ENCODE measurements at places on chromosomes 3 and 15.

GRCh38 chr15:63492541-63493077 is 11.8 kb upstream of the USP3 start:
- no peak for DNase-seq

- DNase-seq: no peak
Measured at GRCh38 chr3:59979542-59979941, 929.7 kb upstream of the CFAP20DC start.

DNA sequence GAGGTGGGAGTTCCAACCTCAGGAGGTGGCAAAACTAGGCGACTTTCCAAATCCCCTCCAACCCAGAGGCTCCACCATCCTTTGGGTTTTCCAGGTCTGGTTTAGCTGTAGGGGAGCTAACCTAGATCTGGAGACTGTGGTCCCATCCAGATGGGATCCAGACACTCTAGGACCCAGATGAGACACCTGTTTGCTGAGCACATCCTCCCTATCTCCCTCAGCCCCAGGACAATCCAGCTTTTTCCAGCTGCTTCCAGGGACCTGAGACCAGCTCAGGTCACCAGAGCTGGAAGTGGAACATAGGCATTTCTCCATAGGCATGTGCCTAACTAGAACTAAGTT is 18.2 kb downstream of the CRTAP start:
- DNase-seq: no peak

DNA sequence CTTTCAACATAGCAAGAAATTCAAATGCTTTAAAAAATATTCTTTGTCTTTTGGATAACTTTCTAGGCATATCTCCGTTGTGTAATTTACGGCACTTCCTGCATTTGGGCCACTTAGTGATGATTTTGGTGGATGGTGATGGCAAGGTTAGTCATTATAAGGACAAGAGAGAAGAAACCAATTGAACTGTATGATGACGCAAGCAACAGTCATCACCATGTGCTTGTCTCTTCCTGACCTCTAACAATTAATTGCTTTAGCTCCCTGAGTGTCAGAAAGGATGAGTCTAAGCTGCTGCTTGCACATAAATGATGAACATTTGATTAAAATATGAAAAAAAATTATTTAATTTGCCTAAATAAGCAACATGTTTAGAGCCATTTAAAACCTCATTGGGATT is 11.3 kb upstream of the P2RY12 start:
- DNase-seq: no peak

DNA sequence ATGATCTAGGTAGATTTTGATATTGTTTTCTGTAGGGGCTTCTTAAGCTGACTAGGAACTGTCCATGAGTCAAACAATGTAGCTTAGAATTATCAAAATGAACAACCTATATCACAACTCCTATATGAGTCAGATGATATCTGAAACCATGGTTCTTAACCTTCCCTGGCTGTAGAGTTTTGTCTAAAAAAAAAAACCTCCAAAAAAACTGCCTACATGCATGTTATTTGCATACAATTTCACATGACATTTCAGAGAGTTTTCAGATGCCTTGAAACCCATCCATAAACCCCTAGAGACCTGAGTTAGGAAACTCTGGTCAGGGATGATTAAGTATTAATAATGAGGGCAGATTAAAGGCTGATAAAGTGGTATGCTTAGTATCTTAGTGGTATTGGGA is 157.0 kb downstream of the CHST2 start:
- no peak for DNase-seq

DNA sequence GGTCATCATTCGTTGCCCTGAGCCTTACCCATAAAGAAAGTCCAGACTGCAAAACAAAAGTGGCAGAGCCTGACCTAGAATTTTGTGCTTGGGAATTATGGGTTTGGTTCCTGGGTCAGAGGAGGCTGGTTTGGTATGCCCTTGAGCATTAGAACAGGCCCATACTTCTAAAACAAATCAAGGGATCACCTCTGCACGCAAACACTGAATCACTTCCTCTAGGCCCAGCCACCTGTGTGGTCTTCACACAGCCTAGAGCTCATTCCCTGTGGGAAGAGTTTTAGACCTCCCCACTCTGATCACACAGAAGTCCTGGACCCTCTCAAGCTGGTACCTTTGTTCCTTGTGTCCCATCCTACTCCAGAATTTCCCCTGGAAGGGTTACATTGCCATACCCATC is 59.4 kb downstream of the B3GNT5 start:
- no peak for DNase-seq
